ENCODE measurements at places on chromosomes 1 and 21. TPM values are rescaled to one million over a fixed set of nuclear protein-coding genes. Genes with fewer than 3 reads are reported as not detected.

Gene C4BPA
- total RNA-seq, result 0.50 TPM

Gene RPRD2
- 13.6 TPM for total RNA-seq

Gene KLHL17
- 17.0 TPM for total RNA-seq

Gene CNKSR1
- total RNA-seq, result 0.11 TPM

Gene RGS4
- total RNA-seq, result not detected

Gene OR2T35
- not detected for total RNA-seq

Gene GPR52
- total RNA-seq, result not detected

Gene DSCAM
- total RNA-seq, result not detected

Gene RCC1
- 70.2 TPM for total RNA-seq

Gene MYOM3
- total RNA-seq, result 6.2 TPM

Gene OR2L3
- total RNA-seq, result not detected

Gene HORMAD1
- 9.1 TPM for total RNA-seq

Gene ENTREP3
- total RNA-seq, result 32.1 TPM

Gene RBM34
- 64.3 TPM for total RNA-seq

Gene HIPK1
- 14.2 TPM for total RNA-seq

Gene LAD1
- 1.0 TPM for total RNA-seq

Gene PDZK1
- total RNA-seq, result 0.95 TPM

Gene RHEX
- total RNA-seq, result not detected

Gene KPRP
- not detected for total RNA-seq

Gene WNT3A
- 0.05 TPM for total RNA-seq

Gene LCE3C
- not detected for total RNA-seq

Gene GBP6
- total RNA-seq, result not detected

Gene LRRC7
- total RNA-seq, result not detected

Gene ITLN2
- 0.70 TPM for total RNA-seq

Gene TMPRSS2
- total RNA-seq, result 0.13 TPM

Gene LCE2A
- total RNA-seq, result not detected

Gene SPRR4
- not detected for total RNA-seq

Gene ZYG11A
- 2.6 TPM for total RNA-seq

Gene TDRD5
- total RNA-seq, result 0.03 TPM

Gene LCE1D
- not detected for total RNA-seq

Gene KAZN
- 3.4 TPM for total RNA-seq

Gene EXOSC10
- total RNA-seq, result 38.9 TPM

Gene TMEM50B
- 10.0 TPM for total RNA-seq

Gene TTC24
- not detected for total RNA-seq

Gene TCEA3
- 0.70 TPM for total RNA-seq

Gene TMEM125
- total RNA-seq, result not detected

Gene RAVER2
- 3.9 TPM for total RNA-seq

Gene SLC30A7
- total RNA-seq, result 8.6 TPM

Gene FCAMR
- total RNA-seq, result not detected

Gene MFAP2
- total RNA-seq, result 0.85 TPM

Gene OR2T11
- not detected for total RNA-seq

Gene NUP210L
- total RNA-seq, result not detected

Gene OR6K3
- total RNA-seq, result not detected

Gene TAS1R2
- not detected for total RNA-seq

Gene AMIGO1
- total RNA-seq, result 1.3 TPM

Gene ACTL8
- total RNA-seq, result 1.7 TPM

Gene MTF2
- 9.8 TPM for total RNA-seq

Measured in A549 treated with AZD2906 at 1 μM for 4 hours (cell line).